ENCODE measurements at places on chromosomes 7 and 10.

DNA sequence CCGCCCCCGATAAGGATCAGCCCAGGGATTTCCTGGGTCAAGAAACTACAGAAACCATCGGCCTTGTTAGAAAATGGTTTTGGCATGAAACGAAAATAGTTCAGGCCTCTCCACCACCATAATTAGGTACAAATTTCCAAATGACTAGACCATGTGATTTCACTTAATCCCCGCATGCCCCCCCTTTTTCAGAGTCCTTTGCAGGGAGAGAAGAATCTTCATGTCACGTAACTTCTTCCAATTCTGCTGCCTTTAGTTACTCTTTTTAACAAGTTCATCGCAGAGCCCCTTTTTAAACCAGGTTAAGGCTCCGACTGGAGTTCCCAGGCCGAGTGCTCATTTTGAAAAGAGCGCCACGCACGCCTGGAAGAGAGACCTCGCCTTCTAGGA, 3.4 kb downstream of the PDGFA start:
- DNase-seq = no peak

DNA sequence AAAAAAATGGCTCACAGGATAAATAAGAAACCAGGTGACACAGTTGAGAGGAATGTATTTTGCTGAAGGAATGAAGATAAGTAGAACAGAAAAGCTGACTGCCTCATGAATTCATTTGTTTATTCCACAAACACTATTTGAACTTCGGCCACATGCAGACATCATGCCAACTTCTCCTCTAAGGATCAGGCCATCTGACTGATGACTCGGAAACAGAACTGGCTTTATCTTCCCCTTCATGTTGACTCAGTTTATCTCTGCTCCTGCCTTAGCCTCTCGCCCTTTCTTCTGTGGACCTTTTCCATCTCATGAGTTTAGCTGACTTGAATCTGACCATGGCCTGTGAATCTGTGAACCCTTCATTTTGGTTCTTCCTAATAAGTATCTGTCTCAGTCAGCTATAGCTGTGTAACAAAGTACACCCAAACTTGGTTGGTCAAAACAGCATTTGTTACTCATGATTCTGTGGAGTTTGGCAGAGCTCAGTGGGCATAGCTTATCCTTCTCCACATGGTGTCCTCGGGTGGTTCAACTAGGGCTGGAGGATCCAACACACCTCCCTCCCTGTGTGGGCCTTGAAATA, 44.0 kb upstream of the GRID1 start:
- peak; percentile 74 for DNase-seq

- no peak for DNase-seq
These were observed 2.8 kb upstream of the COL1A2 start for GRCh38 chr7:94391726-94392392.

DNA sequence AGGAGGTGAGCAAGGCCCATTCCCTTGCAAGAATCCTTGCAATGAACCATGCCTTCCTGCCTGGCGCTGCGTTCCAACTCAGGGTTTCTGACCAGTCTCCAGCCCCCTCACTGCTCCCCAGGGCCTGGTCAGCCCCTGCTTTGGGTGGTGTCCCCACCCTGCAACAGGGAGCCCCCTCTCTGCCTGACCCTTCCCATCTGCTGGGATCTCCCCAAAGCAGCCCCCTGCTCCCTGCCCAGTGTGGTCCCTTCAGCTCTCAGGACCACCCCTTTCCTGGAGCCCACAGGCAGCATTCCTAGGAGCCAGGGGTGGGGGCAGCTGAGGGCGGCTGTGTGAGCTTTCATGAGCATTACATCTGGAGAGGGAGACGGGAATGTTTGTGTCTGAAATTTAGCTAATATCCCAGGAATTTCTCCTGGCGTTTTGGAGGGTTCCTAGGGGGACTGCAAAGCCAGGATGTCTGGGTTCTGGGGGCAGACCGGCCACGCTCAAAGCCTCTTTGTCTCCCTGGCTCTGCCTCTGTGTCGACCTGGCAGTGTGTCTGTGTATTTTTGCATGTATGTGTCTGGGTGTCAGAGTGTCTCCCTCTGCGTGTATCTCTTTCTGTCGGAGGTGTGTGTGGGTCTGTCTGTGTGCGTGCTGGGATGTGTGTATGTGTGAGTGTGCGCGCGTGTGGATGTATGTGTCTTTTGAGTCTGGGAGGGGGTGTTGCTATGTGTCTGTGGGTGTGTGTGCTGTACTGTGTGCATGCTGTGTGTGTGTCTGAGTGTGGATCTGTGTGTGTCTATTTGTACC, 300.5 kb upstream of the ZMIZ1 start:
- no peak for DNase-seq

DNA sequence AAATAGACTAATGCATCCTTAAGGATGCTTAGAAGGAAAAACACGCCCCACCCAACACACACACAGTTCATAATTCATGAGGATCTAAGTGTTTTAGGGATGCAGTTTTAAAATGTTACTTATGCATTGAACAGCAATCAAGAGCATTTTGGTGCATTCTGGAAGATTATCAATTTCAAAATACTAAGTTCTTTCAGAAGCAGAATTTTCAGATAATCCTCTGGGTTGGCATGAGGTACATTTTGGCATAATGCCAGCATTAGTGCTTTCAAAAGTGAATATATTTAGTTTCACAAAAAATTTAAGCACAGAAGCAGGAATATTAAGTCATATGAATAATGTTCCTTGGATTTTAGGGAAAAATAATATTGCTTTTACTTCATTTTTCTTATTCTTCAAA, 937.1 kb downstream of the REEP3 start:
- no peak for DNase-seq

All from AG09309 (cell line).